NCI-H524 treated with DMSO at 0.1 percent for 48 hours (cell line): ENCODE measurements at places on chromosomes 6 and 20.
A peak's percentile ranks its signal among the peaks of the same experiment; 100 is the strongest.

- no peak for DNase-seq
Measured at GRCh38 chr6:49720372-49720771, 7.0 kb upstream of the CRISP2 start.

DNA sequence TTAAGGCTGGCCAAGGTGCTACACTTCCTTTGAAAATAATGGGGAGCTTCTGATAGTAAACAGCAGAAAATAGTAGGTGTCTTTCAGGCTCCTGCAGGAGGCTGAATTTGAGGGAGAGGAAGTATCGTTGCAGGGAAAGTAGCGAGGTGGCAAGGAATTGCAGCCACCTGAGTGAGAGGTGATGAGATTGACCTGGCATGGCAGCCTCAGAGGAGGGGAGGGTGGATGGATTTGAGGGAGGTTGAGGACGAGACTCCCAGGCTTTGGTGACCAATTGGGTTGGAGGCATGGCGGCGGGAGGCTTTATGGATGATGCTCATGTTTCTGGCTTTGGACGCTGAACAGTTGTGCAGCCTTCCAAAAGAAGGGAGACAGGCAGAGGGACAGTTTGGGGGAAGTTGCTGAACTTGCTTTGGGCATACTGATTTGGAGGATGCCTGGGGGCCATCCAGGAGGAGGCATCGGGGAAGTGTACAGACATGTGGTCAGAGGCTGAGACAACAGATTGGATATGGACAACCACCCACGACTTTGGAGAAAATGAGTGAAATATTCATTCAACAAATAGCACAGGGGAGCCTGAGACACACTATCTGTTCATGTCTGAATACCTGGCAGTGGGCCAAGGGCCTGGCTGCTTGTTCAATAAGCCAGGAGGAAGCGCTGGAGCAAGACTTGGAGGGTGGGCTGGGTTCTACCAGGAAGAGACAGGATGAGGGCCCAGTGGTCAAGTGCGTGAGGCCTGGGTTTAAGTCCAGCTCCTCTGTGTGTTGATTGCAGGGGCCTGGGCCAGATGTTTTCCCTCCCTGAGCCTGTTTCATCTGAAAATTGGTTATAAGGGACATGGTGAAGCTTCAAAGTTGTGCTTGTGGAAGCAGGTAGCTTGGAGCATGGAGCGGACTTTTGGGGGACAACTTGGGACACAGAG lies 113.2 kb downstream of the CEBPB start:
- DNase-seq: no peak

DNA sequence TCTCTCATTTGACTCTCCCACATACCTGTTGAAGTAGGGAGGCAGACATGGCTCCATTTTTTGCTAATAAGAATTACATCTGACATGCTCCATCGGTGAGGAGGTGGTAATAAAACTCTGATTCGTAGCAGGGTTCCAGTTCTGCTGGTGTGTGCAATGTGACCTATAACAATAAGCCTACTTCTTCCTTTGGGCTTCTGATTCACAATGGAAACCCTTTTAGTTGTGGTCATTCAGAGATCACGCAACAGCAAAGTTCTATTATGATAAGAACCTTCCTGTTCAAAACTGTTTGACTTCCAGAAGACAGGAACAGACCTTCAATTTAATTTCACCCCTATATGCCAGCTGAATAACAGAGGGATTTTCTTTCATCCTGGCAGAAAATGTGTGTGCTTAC lies 31.4 kb upstream of the GSTA4 start:
- no peak for DNase-seq

DNA sequence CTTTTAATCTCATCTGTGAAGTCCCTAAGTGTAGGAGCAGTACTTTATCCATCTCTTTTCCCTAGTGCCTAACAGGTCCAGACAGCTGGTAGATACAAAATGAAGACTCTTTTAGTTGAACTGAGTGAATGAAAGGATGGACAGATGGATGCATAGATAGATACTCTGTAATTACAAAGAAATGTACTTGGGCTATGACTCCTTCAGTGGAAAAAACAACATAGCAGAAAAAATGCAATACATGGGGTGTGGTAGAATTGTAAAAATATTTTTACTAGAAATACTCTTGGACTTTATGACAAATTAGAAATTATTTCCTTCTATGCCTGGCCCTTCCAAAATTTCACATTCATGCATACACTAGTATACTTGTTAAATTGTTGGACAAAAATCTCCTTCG lies 29.3 kb downstream of the KCNQ5 start:
- peak; percentile 69 for DNase-seq

GRCh38 chr6:160966493-160967229 lies 24.9 kb upstream of the MAP3K4 start:
- no peak for DNase-seq

DNA sequence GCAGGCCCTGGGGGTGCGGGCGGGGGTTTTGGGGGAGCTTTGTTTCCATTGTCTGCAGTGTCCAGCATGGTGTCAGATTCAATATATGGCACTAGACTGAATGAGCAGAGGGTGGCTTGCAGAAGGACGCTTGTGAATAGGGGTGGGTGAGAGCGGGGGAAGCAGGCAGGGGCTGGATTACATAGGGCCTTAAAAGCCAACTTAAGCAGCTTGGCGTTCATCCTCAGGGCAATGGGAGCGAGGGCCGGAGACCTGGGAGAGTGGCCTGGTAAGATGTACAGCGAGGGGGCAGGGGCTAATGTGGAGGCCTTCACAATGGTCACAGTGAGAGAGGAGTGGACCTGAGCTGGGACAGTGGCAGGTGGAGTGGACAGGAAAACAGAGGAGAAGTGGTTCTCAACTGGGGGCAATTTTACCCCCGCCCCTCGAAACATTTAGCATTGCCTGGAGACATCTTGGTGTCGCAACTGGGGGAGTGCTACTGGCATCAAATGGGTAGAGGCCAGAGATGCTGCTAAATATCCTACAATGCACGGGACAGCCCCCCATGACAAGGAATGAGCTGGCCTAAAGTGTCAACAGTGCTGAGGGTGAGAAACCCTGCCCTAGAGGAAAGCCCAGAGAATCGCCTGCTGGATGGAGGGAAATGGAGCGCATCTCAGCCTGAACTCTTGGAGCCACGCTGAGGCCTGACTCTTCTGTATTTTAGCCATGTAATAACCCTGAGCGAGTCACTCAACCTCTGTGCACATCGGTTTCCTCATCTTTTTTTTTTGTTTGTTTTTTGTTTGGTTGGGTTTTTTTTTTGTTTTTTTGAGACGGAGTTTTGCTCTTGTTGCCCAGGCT lies 15.1 kb upstream of the BAK1 start:
- DNase-seq: no peak

DNA sequence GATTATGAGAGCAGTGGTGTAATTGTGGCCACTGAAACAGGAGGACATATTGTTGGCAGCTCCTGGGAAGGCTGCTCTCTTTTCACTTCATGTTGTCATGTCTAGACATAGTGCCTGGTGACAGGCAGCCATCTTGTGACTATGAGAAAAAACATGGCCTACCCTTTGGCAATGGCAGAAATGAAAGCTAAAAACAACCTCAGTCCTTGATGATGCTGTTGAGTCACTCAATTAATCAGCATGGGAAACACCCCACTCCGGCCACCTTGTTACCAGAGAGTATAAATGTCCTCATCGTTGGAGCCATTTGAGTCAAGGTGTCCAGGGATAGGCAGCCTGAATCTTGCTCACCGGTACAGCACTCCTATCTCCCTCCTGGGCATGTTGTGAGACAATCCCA lies 31.2 kb upstream of the HMGA1 start:
- no peak for DNase-seq
